Fibroblast of skin of left biceps (primary cell): ENCODE measurements at places on chromosomes 7 and 10.

GRCh38 chr10:70902661-70903261 lies 14.4 kb upstream of the PCBD1 start:
- DNase-seq: no peak

DNA sequence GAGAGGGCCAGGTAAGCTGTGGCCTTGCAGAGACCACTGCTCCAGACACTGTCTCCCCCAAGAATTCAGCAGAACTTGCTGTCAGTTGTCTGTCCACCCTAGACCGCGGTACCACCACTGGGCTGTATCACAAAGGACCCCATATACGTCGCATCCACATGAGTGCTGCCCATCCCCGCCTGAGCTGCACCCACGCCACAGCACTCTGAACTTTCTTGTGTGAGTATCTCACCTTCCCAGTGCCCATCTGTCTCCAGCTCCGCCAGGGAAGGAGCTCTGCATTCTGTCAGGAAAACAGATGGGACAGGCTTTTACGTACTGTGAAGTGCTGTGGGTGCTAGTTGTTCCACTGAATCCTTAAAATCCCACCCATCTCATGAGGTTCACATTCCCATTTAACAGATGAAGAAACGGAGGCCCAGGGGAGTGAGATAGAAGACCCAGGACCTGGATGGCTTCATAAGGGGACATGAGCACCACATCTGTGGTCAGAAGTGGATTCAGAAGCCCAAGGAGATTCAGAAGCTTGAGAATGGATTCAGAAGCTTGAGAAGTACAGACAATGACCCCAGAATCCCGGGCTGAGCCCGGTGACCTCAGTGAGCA lies 102.5 kb upstream of the ZMIZ1 start:
- DNase-seq: no peak

DNA sequence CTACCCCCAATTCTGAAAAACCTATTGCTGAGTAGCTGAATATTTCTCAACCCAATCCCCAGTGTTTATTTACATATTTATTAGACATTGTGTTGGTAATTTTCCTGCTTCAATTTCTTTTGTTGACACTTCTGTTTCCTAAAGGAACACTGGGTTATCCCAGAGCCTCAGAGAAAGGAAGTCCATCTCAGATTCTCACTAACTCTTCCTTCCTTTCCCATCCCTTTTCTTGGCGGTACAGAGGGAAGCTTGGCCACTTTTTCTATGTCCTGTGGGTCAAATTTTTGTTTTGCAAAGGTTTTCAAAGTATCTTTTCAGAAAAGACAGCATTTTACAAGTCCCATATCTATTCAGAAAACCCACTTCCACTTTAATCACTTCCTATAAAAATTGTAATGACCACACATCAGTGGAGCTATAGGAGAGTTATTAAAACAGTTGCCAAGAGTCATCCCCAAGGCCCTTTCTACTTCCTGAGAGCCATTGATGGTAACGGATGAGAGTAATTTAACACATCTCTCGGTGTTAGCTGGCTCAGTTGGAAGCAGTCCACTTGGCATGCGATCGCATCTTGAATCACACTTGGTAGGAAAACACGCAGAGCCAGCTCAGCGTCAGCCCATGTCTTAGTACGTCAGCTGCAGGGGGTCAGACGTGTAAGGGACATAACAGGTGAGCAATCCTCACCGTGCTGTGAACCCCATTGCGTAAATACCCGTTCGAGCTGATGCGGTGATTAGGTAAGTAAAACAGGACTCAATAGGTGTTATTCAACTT lies 231.1 kb upstream of the ADARB2 start:
- no peak for DNase-seq

DNA sequence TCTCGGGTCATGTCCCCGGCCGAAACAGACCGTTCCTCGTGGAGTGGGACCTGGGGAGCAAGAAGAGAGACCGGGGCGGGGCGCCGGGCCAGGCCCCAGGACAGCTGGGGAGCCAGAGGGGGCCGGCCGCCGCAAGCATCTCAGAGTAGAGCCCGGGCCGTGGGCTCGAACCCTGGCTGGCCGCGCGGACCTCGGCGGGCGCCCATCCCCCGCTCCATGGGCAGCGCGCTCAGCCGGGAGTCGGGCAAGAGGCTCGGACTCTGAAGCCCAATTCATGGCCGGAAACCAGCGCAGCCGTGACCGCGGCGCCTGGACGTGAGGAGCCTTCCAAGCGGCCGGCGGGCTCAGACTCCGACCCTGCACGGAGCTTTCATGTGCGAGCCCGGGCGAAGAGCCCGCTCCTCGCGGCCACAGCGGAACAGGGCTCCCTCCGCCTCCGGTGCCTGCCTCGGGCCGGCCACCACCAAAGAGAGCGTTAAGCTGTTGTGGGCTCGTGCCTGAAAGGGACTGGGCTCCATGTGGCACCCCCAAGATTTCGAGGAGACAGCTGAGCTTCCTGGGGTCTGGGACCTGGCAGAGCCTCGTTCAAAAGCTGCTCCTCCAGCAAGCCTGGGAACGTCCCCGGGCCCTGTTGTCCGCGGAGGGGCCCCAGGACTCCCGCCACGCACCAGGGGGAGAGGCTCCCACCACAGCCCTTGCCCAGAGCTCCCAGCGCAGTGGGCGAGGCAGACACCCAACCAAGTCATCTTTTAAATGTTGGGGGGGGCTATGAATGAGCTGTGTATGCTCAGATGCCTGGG lies 757 bp upstream of the GRID1 start:
- no peak for DNase-seq

DNA sequence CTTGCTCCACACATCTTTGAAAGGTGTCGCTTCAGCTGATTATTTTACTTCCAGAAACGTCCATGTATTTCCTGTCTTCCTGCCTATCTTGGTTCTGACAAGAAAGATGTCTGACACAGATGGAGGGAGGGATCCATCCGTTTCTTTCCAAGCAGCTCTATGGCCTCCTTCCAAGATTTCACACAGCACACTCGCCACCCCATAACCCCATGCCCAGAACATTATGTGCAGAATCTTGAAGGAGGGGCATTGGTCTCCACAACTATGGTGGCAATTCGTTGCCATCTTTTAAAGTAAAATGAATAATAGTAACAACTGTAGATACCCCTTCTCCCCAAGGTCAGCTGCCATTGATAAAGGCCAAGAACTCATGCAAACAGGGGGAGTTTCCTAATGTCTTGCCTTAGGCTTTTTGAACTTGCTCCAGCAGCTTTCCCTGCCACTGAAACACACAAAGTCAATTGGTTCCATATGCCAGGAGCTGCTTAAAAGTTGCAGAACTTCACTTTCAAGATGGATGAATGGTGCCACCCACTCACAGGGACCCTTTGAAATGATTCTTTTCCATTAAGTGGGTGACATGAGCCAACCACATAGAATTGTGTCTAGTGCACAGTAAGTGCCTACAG lies 60.0 kb downstream of the VSTM4 start:
- no peak for DNase-seq

- no peak for DNase-seq
Measured at GRCh38 chr7:22066522-22066921, 120.8 kb upstream of the CDCA7L start.

GRCh38 chr10:95445837-95446486 lies 115.2 kb downstream of the SORBS1 start:
- peak; percentile 28 for DNase-seq

GRCh38 chr7:36827726-36828703 lies 103.7 kb upstream of the AOAH start:
- no peak for DNase-seq

GRCh38 chr7:121544238-121544637 lies 148.1 kb upstream of the FAM3C start:
- no peak for DNase-seq

- DNase-seq: no peak
Measured at GRCh38 chr7:48147078-48147591, 24.1 kb upstream of the ABCA13 start.
